ENCODE measurements at places on chromosomes 3 and 15.

DNA sequence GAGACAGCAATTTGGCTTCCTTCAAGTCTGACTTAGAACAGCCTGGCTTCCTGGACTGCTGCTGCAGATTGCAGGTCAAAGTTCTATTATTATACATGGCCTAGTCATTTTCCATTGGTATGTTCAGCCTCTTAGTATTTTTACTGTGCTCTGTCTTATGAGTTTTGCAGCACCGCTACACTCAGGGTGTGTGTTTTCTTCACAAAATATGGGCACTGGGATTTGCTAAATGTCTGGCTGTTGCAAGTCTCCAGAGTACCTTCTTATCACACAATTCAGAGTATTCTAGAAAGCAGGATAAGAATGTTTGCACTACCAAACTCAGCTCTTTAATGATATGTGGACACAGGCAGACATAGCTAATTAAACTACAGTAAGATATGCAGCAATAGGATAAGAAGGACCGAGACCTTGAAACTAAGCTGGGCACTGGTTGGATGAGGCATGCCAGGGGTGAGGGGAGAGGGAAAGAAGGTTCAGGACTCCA is 203.0 kb upstream of the PDZRN3 start:
- no peak for DNase-seq

GRCh38 chr15:81095690-81096365 is 38.2 kb upstream of the CFAP161 start:
- no peak for DNase-seq

DNA sequence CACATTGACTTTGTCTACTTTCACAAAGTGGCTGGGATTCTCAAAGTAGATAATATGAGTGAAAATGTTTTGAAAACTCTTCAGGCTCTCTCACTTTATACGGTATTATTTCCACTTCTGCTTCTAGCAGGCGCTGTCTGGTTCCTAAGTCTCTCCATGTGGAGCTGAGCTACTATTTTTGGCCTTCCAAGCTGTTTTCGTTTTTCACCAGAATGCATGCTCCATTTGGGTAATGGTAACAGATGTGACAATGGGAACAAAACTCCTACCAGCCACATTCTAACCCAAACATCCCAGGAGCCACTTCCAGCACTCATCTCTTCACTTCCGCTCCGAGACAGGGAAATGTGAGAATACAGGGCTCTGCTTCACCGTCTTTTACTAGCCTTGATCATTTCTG is 586.7 kb downstream of the NTRK3 start:
- DNase-seq, result no peak

GRCh38 chr3:188853856-188854771 is 317.7 kb upstream of the TPRG1 start:
- no peak for DNase-seq

DNA sequence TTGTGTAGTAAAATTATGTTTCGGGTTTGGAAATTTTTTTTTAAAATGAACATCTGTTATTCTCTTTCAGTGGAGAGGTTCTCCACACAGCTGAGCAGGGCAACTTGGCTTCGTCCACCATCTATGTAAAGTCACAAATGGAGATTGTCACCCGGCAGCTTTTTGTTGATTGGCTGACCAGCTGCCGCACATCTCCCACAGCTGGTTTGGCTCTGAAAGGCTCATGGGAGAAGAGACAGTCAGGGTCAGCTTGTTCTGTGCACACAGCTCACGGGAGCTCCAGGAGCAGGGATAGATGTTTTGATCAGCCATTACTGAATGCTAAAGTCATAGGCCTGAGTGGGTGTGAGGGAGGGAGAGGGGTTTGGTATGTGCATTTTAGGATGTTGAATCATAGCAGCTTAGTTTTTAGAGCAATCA is 12.9 kb upstream of the CCDC80 start:
- DNase-seq, result no peak

Measured in NCI-H1436 (cell line).